NCI-H1436 (cell line): ENCODE measurements at places on chromosomes 3 and 15.

- DNase-seq = no peak
These were observed 153.7 kb upstream of the HES1 start for GRCh38 chr3:193982258-193982659.

- DNase-seq = no peak
These were observed 26.6 kb downstream of the TMEM45A start for GRCh38 chr3:100518983-100519382.

DNA sequence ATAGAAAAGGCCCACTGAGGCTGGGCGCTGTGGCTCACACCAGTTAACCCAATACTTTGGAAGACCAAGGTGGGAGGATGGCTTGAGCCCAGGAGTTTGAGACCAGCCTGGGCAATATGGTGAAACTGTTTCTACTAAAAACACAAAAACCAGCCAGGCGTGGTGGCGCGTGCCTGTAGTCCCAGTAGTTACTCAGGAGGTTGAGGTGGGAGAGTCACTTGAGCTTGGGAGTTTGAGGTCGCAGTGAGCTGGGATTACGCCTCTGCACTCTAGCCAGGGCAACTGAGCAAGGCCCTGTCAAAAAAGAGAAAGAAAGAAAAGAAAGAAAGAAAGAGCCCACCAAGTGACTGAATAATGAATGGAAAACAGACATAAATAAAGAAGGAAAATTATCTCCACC is 32.0 kb downstream of the TAMM41 start:
- no peak for DNase-seq

- DNase-seq = no peak
These were observed 236.0 kb downstream of the CACNA2D3 start for GRCh38 chr3:54358316-54358715.

DNA sequence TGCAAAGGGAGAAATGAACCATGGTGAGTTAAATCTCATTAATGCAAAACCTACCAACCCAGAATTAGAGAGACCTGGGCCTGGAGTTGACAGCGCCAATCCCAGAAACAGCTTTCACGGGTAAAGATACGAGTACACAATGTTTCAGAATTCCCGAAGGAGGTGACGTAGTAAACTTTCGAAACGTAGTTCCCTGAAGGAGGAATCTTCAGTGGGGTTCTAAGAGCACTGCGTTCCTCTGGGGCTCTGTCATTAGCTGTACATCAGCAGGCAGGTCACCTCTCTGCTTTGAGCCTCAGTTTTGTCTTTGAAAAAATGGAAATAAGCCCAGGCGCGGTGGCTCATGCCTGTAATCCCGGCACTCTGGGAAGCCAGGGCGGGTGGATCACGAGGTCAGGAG is 152.3 kb downstream of the XXYLT1 start:
- no peak for DNase-seq

DNA sequence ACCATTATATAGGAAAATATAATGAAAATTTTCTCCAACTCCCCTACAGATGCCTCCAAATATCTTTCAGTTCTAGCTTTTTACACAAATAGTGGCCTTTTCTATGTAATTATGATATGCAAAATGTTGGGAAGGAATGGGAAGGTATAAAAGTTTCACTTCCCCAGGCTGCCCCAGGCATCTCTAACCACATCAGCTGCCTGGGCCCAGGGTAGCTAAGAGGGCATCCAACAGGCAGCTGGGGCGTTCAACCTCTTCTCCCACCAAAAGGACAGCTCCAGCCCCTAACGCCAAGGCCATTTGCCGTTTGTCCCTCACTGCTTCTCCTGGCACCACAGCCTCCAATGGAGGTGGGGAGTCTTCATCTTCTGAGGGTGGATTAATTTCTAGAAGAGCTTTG is 188.1 kb upstream of the TSC22D2 start:
- DNase-seq = no peak

DNA sequence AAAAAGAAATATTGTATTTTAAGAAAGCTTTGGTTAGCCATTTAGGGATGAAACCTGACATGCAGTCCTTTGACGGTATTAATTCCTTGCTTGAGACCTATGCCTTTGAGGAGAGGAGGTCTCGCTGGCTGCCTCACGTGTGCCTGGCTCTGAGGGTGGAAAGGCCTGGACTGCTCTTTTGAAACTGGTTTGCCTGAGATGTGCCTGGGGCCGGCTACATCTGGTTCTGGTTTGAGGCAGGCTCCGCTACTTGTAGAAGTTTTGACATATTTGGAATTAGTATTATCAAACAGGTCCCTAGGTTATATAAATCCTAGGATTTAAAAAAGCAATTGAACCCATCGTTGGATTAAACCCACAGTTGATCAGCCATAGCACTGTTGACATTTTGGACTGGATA is 6.5 kb downstream of the NISCH start:
- no peak for DNase-seq

GRCh38 chr15:89777073-89777751 is 1.1 kb downstream of the MESP2 start:
- DNase-seq = no peak

- DNase-seq = peak; percentile 92
These were observed 860 bp downstream of the RASA2 start for GRCh38 chr3:141487521-141488252.

DNA sequence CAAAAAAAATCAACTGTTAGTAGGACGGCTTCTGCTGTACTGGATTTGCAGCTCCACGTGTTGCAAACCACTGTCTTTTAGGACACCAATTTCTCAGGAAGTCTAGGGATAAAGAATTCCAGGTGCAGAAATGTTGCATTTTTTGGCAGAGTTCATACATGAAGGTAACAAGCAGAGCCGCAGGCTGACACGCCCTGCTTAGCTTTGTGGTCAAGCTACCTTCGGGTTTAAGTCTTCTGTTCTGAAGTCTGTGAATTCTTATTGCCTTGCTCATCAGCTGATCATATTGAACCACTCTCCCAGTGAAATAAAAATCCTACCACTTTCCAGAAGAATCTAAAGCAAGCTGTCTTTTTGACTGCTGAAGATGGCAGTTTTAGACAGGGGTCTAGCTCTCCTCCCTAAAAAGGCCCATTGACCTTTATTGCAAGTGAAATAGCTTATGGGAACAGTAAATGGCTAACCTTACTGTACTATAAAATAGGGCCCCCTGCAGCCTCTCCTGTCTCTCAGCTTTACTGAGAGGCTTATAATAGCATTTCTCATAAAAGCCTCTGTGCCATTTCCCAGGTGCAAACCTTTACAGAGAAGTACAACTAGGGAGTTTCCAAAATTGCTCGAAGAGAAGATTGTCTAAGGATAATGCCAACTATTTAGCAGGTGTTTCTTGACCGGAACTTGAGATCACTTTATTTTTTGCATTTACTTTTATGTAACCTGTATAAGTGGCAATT is 262.2 kb upstream of the IL12A start:
- DNase-seq = no peak

DNA sequence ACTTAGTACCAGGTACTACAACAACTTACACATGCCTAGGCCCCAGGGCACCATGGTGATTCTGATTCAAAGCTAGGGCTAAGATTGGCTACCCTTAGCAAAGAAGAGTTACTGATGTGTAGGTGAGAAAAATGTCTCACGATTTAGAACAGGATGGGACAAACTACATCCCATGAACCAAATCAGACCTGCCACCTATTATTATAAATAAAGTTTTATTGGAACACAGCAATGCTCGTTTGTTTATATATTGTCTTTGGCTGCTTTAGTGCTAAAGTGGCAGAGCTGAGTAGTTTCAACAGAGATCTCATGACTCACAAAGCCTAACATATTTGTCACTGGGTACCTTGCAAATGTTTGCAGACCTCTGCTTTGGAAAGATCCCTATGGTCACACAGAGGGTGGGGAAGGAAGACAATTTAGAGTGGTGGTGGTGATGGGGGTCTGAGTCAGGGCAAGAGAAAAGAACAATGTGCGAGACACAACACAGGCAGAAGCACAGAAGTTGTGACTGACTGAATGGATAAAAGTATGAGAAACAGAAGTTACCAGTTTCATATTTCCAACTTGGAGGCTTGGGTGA is 770.6 kb upstream of the CFAP20DC start:
- DNase-seq = no peak

- no peak for DNase-seq
These were observed 598.4 kb downstream of the FGF12 start for GRCh38 chr3:192128922-192129321.

DNA sequence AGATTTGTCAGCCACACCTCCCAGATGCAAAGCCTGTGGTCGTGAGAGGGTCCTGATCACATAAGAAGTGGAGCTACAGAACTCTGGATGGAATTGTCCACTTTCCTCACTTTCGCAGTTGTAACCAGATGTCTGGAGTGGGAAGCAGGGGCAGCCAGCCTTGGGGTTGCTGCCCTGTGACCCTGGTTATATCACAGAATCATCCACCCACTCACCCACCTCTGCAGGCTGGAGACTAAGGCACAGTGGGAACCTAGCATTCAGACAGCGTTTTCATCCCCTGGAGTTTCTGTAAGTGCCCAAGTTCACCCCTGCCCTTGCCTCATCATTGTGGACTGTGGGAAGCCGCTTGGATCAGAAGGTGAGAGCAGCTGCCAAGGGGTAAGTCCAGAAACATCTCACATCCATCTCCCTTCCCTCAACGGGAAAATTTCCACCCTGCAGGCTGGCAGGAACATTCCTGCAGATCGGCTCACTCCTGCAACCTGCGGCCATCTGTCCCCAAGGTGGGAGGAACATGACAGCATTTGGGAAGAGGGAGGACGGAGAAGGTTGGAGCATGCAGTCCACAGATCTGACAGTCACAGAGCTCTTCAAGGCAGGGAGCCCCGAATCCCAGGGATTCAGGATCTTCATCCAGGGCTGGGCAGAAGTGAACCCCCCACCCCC is 2.9 kb upstream of the IQSEC1 start:
- DNase-seq = no peak

DNA sequence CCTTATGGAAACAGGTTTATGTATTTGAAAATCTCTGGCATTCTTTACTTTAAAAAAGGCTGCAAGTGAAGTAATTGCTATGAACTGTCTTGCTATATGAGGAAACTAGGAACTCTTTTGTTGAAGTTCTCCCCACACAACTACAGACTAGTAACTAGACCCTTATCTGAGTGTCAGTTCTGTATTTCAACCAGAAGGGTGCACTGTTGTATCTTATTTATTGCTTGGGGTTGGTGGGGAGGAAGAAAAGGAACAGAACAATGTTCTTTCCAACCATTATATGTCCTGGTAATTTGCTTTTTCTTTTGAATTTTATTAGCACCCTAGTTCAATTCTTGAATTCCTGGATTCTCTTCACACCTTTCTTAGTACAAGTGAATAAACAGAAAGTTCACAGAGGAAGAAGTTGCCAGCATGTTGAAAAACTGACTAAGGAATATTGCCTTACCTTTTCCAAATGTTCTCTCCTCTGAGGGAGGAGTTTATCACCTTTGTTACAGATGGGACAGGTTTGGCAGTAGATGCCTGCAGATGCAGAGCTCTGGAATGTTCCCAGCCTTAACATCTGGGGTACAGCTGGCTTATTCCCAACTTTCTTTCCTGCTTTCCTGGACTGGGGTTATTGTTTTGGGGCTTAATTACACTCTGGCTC is 162.4 kb upstream of the CFAP20DC start:
- peak; percentile 10 for DNase-seq

DNA sequence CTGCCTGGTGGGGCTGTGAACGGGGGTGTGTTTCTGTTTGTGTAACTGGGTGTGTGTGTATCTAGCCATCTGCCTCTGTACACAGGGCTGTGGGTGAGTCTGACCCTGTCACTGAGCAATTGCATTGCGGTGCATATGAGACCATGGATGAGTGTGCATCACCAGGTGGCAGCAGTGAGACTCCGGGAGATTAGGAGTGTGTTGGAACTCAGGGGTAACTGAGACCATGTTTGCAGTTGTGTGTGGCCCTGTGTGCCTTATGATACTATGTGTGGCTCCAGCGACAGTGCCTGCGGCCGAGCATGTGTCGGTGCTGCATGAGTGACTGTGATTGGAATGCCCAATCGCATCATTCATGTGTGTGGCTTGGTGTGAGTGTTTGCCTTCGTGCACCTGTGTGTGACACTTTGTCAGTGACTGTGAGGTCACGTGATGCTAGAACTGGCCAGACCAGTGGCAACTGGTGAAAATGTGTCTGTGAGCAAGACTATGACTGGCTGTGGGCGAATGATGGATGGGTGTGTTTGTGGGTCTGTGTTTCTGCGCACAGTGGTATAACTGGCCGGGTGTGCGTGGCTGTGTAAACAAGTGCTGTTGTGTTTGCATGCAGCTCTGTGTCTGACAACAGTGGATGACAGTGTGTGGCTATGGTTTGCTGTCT is 14.0 kb downstream of the VILL start:
- DNase-seq = no peak

GRCh38 chr15:88454867-88455810 is 12.0 kb downstream of the MRPL46 start:
- DNase-seq = peak; percentile 49

- no peak for DNase-seq
These were observed 870 bp upstream of the CHAC1 start for GRCh38 chr15:40952301-40952900.

GRCh38 chr3:175307642-175308041 is 448.5 kb downstream of the NAALADL2 start:
- no peak for DNase-seq
